ENCODE measurements at places on chromosomes 7 and 10. TPM values are rescaled to one million over a fixed set of nuclear protein-coding genes. Genes with fewer than 3 reads are reported as not detected.

GRCh38 chr7:46525876-46526275, 604.8 kb upstream of the IGFBP3 start:
- DNase-seq, result no peak

- no peak for DNase-seq
These were observed 896.4 kb downstream of the PCDH15 start for GRCh38 chr10:53904506-53905241.

DNA sequence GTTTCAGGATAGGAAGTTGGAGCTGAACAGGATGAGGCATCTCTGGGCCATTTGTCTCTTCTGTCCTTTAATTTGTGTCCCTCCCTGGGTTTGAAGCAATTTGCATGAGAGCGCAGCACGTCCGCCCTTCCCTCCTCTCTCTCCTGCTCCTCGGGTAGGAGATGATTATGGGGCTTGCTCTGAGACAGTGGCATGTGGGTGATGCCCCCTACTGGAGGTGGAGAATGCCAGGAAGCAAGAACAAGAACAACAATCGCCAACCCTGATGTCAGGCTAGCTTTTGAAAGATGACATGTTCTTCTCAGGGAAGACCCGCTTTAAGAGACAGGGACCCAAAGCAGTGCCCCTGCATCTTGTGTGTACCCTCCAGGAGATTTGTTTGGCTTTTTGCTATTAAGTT, 63.9 kb upstream of the LOXL4 start:
- no peak for DNase-seq

- no peak for DNase-seq
These were observed 808 bp downstream of the C10orf71 start for GRCh38 chr10:49299816-49300139.

GRCh38 chr10:93827056-93827804, 66.5 kb upstream of the SLC35G1 start:
- DNase-seq, result no peak

DNA sequence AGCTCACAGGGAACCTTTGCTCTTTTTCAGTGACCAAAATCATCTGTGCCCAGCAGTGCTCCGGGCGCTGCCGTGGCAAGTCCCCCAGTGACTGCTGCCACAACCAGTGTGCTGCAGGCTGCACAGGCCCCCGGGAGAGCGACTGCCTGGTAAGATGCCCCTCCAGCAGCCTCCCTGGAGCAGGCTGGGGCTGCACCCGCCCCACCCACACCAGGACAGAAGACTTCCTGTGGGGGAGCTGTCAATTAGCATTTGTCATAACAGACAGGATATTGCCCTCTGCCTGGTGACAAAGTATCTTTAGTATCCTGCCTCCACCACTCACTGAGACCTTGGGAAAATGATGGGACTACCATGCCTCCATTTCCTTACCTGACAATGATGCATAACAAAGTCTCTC, 133.7 kb downstream of the EGFR start:
- DNase-seq, result no peak

- no peak for DNase-seq
These were observed 194.4 kb upstream of the IMMP2L start for GRCh38 chr7:111756687-111757178.

DNA sequence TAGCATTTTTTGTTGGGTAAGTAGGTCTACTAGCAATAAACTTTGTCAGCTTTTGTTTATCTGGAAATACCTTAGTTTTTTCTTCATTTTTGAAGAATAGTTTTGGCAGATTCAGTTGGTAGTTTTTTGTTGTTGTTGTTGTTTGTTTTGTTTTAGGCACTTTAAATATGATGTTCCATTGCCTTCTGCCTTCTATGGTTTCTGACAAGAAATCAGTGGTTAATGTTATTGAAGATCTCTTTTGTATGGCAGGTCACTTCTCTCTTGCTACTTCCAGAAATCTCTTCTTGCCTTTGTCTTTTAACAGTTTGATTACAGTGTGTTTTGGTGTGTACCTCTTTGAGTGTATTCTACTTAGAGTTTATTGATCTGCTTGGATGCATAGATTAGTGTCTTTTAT, 41.8 kb upstream of the ZNF365 start:
- no peak for DNase-seq

GRCh38 chr10:93064874-93065660, 4.5 kb downstream of the CYP26C1 start:
- no peak for DNase-seq

- no peak for DNase-seq
These were observed 683.9 kb downstream of the XPNPEP1 start for GRCh38 chr10:109239371-109239770.

- no peak for DNase-seq
These were observed 11.9 kb upstream of the TSPAN13 start for GRCh38 chr7:16741676-16742075.

DNA sequence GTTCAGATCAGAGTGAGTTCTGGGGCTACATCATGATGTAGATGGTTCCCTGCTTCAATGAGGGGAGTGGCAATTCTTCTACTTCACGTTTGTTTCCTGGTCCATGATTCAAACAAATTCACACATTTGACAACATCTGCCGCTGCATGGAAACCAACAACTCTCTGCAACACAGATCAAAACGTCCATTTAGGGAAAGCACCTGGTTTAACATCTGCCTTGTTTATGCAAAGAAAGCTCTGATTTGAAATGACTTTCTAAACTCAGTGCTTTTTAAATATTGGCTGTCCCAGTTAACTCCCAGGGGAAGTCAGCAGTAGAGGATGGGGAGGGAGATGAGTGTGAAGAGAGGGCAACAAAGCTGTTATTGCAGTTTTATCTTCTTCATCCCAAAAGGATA, 93.8 kb downstream of the GAD2 start:
- no peak for DNase-seq

- no peak for DNase-seq
These were observed 50.9 kb downstream of the CUX1 start for GRCh38 chr7:101868191-101868950.

- DNase-seq, result no peak
These were observed 129.0 kb downstream of the DNAH11 start for GRCh38 chr7:21671859-21672258.

DNA sequence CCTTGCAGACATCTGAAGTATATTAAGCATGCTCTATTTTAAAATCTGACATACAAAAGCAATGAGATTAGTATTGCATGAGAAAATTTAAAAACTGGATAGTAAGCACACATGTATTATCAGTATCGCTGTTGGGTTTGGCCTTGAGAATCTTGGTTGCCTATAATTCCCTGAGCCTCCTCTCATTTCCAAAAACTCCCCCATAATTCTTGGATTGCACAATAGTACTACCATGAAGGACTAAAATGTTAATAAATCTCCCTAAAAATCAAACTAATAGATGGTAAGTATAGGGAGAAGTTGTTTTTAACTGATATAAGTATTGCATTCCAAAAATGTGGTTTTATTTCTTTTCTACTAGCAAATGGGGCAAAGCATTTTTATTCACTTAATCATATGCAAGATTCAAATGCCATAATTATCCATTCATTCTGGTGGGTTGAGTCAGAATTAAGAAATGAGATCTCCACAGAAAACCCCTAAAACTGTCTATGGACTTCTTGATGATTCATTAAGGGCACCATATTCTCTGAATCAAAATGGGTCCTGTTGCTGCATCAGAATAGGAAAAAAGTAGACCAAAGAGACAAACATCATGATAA, 10.3 kb upstream of the VIM start:
- DNase-seq, result no peak

GRCh38 chr10:111083222-111084095, 6.6 kb downstream of the ADRA2A start:
- no peak for DNase-seq

DNA sequence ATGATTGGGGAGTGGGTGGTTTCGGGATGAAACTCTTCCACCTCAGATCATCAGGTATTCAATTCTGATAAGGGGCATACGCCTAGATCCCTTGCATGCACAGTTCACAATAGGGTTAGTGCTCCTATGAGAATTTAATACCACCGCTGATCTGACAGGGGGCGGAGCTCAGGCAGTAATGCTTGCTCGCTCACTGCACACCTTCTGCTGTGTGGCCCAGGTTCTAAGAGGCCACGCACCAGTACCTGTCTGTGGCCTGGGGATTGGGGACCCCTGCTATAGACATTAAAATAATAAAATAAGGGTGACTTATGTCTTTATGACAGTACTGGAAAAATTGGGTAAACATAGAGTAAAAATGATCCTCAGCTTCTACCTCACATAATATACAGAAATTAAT, 66.1 kb downstream of the SAMD9 start:
- no peak for DNase-seq

- DNase-seq, result no peak
These were observed 73.9 kb upstream of the CABCOCO1 start for GRCh38 chr10:61588770-61589211.

GRCh38 chr7:22326181-22326580, 30.8 kb downstream of the RAPGEF5 start:
- DNase-seq, result no peak

DNA sequence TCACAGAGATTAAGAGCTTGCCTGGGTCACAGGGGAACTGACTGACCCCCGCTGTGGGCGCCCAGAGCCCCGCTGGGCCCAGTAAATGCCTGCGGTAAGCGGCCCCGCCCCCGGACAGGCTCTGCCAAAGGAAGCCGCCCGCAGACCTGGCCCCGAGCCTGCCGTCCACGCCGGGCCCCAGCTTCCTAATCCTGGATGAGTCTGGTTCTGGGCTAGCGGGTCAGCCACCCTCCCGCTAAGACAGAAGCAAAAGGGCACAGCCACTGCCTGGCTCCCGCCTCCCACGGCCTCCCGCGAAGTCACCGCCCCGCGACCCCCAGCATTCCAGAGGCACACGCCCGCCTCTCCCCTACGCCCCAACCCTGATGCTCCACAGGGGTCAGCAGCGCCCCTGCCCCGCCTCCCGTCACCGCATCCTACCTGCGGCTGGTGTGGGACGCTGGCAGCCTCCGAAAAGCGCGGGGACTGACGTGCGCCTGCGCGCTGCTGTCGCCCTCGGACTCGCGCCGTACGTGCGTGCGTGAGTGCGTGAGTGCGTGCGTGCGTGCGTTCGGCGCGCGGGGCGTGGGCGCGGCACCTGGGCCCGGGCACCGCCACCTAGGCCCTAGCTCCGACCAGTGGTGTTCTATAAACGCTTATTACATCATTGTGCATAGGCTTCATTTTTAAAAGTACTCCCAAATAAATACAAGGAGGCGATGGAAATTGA, at the start of gene FIGNL1:
Gene FIGNL1 (minus strand): TSS at position 470 of the 709 bp plus-strand sequence. CDS start 3,063 bp downstream, outside the sequence.
- DNase-seq, result no peak

GRCh38 chr7:105800442-105800841, 76.0 kb downstream of the ATXN7L1 start:
- DNase-seq, result no peak

GRCh38 chr10:6722616-6723004, 142.5 kb upstream of the PRKCQ start:
- DNase-seq, result no peak

DNA sequence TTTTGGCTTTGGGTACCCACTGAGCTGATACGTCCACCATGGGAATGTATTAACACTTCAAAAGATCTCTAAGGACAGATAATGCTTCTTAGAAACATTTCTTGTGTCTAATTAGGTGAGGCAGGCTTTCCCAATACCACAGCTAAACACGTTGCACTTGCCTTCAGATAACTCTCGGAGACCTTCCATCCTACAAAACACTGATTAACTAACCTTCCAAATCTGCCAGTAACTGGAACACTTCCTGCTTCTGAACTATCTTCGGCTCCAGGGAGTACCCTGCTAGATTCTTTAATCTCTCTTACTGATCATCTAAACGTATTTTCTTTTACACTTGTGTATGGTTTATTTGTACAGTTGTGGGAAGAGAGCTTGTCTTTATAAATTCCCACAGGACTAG, 1.1 kb upstream of the WNT16 start:
- no peak for DNase-seq

DNA sequence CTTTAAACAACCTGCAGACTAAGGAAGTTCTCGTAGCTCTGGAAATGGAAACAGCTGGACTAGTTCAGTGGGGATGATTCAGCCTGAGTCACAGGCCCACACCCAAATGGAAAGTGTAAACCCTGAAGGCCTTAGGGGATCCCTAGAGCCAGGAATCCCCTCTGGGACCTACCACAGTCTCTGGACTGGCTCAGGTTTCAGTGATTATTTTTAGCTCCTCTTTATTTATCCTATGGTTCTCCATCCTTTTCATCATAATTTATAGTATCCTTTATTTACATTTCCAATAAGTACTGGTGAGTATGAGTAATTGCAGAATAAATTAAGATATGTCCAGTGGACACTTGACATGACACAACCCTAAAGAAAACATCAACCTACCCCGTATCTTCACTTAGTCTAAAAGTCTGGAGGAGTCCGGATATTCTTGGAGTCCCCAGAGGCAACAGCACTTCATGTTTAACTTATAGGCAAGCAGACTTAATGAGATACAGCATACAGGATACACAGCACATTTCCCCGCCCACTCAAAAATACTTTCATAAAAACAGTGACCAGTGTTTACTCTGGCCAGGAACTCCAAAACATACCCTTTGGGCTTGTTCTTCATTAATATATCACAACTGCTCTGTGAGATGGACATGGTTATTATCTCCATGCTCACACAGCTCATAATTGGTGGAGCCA, 28.4 kb upstream of the SEMA3E start:
- DNase-seq, result peak; percentile 21

DNA sequence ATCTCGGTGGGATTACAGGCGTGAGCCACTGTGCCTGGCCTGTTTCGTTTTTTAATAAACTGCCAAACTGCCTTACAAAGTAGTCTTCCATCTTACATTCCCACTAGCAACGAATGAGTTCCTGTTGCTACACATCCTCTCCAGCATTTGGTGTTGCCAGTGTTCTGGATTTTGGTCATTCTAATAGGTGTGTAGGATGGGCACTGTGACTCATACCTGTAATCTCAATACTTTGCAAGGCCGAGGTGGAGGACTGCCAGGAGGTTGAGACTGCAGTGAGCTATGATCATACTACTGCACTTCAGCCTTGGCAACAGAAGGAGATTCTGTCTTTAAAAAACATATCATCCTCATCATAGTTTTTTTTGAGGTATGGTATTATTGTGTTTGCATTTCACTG, 21.4 kb upstream of the RSBN1L start:
- DNase-seq, result no peak

DNA sequence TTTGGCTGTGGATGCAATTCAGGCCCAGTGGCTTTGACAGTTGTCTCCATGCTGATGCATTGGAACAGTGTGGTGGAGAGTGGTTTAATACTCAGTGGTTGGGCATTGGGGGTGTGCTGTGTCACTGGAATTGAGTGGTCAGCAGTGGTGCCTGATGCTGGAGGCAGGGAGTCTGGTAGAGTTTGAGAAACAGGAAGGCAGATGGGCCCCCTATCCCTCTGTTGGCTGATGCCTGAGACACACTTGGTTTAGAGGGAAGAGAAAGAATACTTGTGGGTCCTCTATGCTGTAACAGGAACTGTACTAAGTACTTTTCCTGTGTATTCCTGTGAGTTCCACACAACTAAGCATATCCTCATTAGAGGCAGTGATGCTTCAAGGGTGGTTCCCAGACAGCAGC, 55.4 kb downstream of the EEPD1 start:
- DNase-seq, result no peak

- DNase-seq, result no peak
These were observed 28.9 kb upstream of the STK17A start for GRCh38 chr7:43553999-43554398.

OPN1SW gene
- 1.2 TPM for polyA plus RNA-seq

EIF5AL1 gene
- 3.3 TPM for polyA plus RNA-seq

NYAP1 gene
- 1.8 TPM for polyA plus RNA-seq

EFCAB10 gene
- 1.00 TPM for polyA plus RNA-seq

DYNC1I1 gene
- polyA plus RNA-seq, result 0.61 TPM

CYP26A1 gene
- 0.11 TPM for polyA plus RNA-seq

PLCE1 gene
- polyA plus RNA-seq, result 35.3 TPM

TMEM72 gene
- polyA plus RNA-seq, result 68.1 TPM

SORBS1 gene
- polyA plus RNA-seq, result 26.6 TPM

PLAC9 gene
- polyA plus RNA-seq, result 21.7 TPM

LIPN gene
- polyA plus RNA-seq, result not detected

HMX3 gene
- polyA plus RNA-seq, result not detected

Measured in right renal cortex interstitium (tissue), 3 donors.